NCI-H774 (cell line): ENCODE measurements at places on chromosomes 12 and 14.

DNA sequence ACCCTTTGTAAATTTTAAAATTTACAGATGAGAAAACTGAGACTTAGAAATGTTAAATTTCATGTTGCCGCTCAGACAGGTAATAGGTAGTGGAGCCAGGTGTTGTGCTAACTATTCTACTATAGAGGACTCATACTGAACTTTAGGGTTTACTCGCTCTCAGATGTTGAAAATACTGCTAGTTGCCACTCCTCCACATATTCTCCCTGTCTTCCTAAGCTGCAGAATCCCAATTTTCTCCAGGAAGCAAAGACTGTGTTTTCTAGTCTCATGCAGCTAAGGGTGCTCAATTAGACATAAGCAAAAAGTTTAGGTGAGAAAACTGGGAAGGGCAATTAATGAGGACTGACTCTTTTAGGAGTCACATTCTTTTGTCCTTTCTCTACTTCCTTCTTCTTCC, 612.3 kb downstream of the KCNH5 start:
- no peak for DNase-seq

DNA sequence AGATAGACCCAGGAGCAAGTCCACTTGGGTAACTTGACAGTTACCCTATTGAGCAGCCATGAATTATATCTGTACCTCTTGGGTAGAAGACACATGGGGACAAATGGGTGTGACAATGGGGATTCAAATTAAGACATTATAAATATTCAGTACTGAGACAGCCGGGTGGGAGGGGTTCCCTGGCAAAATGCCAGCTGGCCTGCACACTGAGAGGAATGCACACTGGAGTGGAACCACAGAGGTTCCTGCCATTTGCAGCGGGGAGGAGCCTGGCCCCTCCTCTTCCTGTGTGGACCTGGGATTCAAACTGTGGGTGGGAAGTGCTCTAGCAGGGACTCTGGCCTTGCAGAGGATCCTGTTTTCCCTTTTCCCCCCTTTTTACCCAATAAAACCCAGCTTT, 118.7 kb upstream of the CDKN3 start:
- no peak for DNase-seq

DNA sequence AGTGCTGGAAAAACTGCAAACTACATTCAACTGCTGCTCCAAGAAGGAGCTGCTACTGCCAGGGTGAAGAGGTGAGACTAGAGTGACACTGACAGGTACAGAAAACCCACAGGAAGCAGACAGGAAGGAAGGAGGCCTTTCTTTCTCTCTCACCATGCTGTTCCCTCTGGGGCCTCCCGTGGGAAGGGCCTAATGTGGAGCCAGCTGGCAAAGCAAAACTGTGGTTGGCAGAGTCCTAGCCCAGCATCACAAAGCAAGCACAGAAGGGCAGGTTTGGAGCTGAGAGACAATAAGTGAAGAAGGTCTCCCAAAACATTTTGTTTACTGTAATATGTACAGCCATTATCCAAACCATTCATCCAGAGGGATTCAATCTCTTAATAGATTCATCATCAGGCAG, 122.5 kb upstream of the MAX start:
- DNase-seq, result no peak

- peak; percentile 59 for DNase-seq
Measured at GRCh38 chr12:40827683-40828592, 135.7 kb downstream of the CNTN1 start.

GRCh38 chr12:66647034-66647691, 31.7 kb downstream of the GRIP1 start:
- no peak for DNase-seq

DNA sequence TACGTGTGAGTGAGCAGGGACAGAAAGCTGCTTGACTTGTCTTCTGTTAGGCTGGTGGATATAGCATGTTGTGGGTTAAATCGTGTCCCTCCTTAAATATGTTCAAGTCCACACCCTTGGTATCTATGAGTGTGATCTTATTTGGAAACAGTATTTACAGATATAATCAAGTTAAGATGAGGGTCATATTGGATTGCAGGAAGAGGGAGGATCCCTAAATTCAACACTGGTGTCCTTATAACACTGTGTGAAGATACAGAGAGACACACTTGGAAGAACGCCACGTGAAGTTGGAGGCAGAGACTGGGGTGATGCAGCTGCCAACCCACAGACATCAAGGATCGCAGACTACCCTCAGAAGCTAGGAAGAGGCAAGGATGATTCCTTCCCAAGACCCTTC, 275.2 kb upstream of the SSTR1 start:
- DNase-seq, result no peak

DNA sequence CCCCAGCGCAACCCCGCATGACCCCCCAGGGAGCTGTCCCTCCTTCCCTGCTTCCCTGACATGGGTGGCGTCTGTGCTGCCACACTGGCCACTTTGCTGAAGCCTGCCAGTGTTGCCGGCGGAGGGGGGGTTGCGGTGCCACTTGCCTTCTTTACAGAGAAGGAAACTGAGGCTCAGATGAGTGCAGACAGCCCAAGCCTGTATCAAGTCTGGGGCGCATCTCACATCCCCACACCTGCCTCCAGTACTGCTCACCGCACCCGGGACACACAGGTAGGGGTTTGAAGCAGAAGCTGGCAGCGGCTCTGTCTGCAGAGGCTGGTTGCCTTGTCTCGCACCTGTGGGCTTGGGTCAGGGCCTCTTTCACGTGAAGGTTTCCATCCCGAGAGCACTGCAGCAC, 104.7 kb upstream of the RTL1 start:
- no peak for DNase-seq

- DNase-seq, result no peak
Measured at GRCh38 chr14:54140551-54140950, 183.9 kb upstream of the BMP4 start.

DNA sequence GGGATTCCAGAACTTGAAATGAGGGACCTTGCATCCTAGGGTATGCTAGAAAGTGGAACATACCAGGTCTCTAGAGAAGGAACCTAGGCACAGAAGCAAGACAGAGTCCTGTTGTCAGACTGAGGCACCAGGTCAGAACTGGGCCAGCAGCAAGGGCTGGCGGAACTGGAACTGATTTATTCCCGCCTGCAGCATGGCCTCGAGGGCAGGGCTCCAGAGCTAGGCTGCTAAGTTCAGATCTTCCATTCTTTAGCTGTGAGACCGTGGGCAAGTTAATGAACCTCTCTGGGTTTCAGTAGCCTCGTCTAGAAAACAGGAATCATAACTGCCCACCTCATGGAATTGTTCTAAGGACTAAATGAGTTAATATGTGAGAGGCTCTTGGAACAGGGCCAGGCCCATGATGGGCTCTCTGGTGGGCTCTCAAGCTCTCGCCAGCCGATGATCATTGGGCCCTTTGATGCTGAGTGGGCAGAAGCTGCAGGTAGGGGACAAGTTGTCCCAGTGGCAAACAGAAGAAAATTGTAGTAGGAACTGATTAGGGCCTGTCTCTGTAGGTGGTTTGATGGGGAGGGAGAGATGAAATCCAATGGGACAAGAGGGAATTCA, 199.8 kb downstream of the ZFP36L1 start:
- no peak for DNase-seq

GRCh38 chr14:96710060-96710666, 87.0 kb upstream of the VRK1 start:
- DNase-seq, result no peak

DNA sequence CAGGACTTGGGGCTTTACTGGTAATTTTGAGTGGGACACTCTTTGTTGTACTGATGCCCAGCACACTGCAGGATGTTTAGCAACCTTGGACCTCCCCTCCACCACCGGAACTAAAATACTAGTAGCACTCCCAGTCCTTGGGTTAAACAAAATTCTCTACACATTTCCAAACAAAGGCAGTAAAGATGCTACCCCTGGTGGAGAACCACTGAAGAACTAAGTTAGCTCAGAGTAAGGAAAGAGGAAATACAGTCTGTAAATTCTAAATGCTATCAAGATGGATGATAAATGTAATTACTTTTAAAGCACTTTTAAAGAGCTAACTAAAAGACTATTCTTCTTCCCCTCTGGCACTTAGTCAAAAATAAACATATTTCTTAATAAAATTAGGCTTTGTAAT, 64.1 kb downstream of the LRP6 start:
- DNase-seq, result no peak

DNA sequence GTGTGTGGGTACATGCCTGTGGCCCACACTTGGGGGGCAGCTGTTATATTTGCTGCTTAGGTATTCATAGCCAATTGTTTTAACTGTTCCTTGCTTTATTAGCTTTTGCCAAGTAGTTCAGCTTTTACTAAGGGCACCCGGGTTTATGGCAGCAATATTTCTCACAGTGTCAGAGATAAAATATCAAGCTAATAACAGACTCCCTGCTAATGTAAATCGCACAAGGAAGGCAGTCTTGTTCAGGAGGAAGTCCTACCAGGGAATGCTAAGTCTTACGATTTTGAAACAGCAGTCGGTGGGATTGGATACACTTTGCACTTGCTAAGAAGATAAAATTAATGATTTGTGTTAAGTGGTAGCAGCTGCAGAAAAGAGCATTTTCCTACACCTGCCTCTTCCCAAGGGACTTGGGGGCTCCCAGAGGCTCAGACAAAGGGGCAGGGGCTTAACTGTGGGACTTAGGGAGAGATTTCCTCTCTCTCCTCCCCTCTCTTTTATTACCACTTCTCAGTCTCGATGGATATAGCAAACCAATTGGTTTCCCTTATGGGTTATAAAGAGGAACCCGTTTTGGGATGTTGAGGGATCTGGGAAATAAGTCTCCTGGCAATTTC, 175.1 kb downstream of the NRXN3 start:
- DNase-seq, result no peak

DNA sequence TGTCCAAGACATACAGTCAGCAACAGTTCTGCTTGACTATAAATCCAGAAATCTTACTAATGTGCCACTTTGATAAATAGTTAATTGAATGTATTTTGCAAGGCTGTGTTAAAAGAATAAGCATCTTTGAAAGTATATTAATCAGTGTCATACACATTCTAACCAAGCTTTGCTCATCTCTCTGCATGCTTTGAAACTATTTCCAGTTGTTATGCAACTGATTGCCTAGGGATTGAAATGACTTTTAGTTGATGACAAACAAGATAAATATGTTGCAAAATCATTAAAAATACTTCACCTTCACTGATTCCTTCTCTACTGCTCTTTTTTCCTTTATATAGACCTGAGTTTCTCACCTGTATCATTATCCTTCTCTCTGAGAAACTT, 91.3 kb downstream of the AEBP2 start:
- no peak for DNase-seq

- no peak for DNase-seq
Measured at GRCh38 chr12:28082096-28082495, 108.2 kb upstream of the CCDC91 start.

DNA sequence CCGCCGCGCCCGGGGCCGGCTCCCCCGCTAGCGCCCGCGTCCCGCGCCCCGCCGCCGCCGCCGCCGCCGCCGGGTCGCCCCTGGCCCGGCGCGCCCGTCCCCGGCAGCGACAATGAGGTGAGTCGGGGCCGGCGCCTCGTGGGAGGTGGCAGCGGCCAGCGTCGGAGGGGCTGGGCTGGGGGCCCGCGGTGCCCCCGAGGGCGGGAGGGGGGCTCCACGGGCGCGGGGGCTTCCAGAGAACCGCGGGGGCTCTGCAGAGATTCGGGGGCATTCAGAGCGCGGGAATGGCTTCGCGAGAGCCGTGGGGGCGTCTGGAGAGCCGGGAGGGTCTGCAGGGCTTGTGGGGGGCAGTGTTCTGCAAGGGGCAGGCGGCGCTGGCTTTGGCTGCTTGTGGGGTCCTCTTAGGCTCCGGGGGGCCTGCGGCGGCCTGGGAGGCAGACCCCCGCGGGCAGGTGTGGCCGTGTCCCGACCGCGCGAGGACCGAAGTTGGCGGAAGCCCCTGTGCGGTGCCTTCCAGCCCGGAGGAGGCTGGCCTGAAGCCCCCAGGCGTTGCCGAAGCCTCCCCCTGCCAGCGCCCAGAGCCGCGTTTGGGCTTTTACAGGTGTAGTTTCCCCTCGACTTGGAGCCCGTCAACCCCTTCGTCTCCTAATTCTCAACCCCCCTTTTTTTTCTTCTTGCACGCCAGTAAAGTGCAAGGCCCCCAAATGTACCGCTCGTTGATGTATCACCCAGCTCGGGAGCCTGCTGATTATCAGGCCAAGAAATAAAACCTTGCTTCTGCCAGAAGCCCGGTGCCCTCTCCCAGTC, 93.1 kb upstream of the EVL start:
- DNase-seq, result no peak

DNA sequence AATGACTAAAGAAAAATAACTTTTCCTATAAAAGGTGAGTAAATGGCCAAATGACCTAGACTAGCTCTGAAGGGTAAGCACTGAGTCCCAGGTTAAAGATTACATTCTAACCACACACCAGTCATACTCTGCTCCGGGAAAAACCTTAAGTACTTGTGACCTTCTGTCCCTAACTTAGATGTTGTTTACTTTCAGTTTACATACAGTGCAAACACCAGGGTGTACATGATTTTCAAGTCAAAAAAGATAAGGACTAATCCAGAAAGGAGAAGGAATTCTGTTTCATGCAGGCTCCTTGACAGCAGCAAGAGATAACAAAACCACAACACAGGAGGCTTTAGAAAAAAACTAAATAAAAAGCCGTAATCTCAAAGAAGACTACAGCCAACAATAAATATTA, 174.2 kb downstream of the PPM1H start:
- no peak for DNase-seq

- no peak for DNase-seq
Measured at GRCh38 chr12:25382311-25383106, 131.8 kb upstream of the KRAS start.

- no peak for DNase-seq
Measured at GRCh38 chr12:52857500-52857899, 8.7 kb upstream of the KRT78 start.

- DNase-seq, result no peak
Measured at GRCh38 chr14:64422756-64423155, 34.6 kb downstream of the MTHFD1 start.

DNA sequence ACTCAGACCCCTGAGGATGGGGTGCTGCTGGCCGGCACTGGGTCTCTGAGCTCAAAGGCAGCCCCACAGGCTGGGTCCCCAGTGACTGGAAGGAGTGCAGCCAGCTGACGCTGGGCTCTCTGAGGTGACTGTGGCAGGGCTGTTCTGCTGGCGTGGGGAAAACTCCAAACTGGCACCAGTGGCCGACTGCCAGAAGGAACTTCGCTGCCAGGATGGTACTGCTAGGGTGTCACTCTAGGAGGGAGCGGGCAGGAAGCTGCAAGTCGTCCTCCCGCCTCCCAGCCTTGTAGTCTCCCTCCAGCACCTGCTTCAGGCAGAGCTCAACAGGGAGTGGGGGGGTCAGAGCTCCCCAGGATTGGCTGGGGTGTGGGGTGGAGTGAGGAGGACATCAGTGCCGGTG, 41.3 kb downstream of the CDC42BPB start:
- DNase-seq, result no peak

- DNase-seq, result no peak
Measured at GRCh38 chr14:20376071-20376588, 32.7 kb downstream of the PARP2 start.

- no peak for DNase-seq
Measured at GRCh38 chr14:32256576-32256975, 53.5 kb upstream of the RNU6-8 start.

- no peak for DNase-seq
Measured at GRCh38 chr14:33647385-33647786, 303.5 kb downstream of the EGLN3 start.

- no peak for DNase-seq
Measured at GRCh38 chr14:89155491-89155890, 261.5 kb downstream of the FOXN3 start.
